ENCODE measurements at places on chromosomes 6 and 20.

DNA sequence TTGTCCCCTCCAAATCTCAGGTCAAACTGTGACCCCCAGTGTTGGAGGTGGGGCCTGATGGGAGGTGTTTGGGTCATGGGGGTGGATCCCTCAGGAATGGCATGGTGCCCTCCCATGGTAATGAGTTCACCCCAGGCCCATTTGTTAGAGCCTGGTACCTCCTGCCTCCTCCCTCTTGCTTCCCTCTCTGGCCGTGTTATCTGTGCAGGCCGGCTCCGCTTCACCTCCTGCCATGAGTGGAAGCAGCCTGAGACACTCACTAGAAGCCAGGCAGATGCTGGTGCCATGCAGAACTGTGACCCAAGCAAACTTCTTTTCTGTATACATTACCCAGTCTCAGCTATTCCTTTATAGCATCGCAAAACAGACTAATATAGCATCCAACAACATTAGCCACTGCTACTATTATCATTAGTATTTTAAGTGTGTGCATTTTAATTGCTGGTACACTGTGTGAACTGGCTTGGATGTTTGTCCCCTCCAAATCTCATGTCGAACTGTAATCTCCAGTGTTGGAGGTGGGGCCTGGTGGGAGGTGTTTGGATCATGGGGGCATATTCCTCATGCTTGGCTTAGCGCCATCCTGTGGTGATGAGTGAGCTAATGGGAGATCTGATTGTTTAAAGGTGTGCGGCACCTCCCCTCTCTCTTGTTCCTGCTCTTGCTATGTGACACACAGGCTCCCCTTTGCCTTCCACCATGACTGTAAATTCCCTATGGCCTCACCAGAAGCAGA lies 12.2 kb upstream of the OSER1 start:
- DNase-seq: no peak

GRCh38 chr6:135280375-135281136 lies 99.4 kb downstream of the MYB start:
- DNase-seq: peak; percentile 35

DNA sequence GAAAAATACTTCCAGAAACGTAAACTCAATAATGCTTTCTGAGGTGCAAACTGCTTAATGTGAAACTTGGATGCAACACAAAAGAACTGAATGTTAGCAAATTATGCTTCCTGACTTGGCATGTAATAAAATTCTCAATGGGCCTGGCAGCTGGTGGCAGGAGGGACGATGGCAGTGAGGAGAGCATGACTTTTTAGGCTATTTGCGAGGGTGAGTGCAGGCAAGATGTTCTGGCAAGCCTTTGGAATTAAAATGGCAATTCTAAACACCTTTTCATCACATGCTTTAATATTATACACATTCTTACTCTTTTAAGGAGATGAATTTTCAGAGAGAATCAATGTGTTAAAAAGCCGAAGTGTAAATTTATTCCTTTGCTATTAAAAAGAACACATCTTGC lies 224.8 kb upstream of the CDH4 start:
- no peak for DNase-seq

DNA sequence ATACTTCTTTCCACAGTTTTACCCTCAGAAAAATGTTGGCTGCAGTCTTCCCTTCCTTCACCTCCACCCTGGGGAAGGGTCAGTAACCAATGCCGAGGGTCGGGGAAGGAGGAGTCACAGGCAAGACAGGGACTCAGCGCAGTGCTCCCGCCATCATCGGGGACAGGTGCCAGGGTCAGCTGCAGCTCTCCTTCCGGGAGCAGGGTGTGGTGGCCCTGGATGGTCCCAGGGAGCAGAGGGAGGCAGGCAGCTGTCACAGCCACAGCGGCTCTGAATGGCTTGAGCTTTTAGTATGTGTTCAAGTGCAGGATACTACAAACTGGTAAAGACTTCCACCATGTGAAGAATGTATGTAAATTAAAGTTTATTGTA lies 26.0 kb upstream of the PI16 start:
- no peak for DNase-seq

- no peak for DNase-seq
These were observed 98.1 kb downstream of the RNGTT start for GRCh38 chr6:88865275-88865674.

GRCh38 chr6:49142421-49143151 lies 320.5 kb downstream of the MMUT start:
- DNase-seq: no peak

All from HT-29 (cell line).